ENCODE measurements at places on chromosomes 12 and 14.
A peak's percentile ranks its signal among the peaks of the same experiment; 100 is the strongest.

DNA sequence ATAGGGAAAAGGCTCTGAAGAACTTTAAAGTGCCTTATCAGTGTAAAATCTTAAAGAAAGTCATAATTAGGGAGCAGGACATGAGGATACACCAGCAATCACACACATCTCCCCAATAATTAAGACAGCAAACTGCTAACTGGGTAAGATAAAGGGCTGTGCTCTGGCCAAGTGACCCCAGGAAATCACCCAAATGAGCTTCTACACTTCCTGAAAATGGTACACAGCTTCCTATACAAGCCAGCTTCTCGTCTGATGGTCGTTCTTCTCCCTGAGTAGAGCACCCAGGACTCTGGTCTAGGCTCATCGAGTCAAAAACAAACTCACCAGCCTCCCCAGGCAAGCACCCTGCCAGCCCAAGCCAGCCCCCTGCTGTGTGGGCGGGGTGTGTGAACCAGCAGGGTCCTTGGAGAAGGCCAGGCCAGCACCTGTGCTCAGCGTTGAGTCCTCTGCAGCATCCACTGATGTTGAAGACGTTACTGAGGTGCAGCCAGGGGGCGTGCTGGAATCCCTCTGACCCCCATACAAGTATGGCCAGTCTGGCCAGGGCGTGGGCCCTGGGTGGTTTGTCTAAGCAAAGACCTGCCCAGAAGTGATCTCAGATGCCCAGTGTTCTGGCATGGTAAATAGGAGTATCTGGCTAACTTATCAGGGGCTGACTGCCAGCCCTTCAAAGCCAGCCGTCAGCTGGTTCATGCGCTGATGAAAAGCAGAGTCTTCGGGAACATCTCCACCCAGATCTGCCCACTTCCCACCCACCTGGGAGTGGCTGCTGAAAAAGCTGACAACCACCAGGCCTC lies 41.4 kb downstream of the ACTN1 start:
- no peak for DNase-seq

DNA sequence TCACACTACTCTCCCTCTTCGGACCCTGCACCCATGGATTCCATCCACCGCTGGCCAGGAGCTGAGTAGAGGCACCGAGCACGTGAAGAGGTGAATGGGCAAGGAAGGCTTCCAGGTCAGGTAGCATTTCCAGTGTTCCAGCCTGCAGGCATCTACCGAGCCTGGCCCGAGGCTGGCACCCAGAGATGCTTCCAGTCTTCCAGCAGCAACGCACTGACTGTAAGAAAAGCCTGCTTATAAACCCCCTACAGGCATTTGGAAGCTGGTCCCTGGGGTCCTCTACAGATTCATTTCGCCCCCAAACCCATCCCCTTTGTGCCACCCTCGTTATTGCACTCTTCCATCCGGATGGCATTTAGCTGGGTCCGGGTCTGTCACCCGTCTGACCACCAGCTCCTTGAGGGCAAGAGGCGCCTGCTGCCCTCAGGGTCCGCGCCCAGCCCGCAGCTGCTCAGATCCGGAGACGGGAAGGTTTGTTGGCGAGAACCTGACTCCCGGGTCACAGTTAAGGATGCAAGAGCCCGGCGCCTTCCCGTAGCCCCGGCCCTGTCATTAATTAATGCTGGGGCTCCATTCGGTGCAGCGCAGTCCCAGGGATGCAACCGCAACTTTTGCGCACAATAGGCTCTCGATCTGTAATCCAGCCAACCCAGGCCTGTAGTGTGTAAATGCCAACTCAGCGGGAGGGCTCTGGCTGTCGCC lies 614 bp upstream of the MARK3 start:
- DNase-seq: no peak

GRCh38 chr12:14937689-14938088 lies 648 bp downstream of the ERP27 start:
- DNase-seq: no peak

DNA sequence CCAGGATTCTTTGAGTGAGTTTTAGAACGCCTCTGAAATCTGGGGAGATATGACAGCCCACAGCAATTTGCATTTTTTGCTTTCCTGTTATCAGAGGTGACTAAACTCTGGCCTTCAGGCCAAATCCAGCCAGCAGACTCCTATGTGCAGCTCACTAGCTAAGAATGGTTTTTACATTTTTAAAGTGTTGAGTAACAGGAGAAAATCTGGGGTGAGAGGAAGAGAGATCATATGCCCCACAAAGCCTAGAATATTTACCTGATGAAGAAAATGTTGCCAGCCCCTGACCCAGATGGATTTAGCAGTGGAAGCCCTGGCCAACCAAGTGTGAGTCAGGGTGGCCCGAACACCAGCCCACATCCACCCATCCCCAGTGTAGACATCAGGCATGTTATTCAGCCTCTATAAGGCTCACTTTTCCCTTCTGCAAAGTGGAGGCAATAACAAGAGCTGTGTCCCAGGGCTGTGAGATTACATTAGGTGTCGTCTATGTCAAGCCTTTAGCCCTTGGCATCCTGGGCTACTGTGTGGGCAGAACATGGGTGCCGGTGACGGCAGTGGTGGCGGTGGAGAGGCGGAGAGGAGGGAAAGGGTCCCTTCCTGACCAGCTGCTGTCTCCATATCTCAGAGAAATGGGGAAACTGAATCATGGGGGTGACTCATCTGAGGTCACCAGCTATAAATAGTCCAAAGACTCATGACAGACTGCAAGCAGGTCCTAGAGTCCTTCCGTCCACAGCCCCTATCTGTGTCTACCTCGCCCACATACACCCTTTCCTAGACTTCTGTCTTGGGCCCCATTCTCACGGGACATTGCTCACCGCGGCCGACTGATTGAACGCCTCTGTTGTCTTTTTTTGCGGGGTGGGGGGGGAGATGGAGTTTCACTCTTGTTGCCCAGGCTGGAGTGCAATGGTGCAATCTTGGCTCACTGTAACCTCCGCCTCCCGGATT lies 32.6 kb upstream of the CD9 start:
- peak; percentile 59 for DNase-seq

DNA sequence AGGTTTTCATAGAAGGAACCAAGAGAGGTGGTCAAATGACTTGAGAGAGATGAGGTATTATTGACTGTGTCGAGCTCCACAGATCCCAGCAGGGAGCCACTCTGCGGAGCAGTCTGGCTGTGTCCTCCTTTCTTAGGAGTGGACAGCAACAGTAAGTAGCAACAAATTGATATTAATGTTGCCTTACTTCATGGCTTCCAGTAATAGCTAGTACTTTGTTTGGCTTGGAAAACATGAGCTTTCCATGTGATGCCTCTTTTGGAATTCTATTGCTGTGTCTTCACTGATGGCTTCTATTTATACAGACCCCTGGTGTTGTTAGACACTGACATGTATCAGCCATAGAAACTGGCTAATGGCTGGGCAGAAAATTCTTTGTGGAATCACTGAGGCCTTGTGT lies 531.2 kb upstream of the CCDC196 start:
- no peak for DNase-seq

DNA sequence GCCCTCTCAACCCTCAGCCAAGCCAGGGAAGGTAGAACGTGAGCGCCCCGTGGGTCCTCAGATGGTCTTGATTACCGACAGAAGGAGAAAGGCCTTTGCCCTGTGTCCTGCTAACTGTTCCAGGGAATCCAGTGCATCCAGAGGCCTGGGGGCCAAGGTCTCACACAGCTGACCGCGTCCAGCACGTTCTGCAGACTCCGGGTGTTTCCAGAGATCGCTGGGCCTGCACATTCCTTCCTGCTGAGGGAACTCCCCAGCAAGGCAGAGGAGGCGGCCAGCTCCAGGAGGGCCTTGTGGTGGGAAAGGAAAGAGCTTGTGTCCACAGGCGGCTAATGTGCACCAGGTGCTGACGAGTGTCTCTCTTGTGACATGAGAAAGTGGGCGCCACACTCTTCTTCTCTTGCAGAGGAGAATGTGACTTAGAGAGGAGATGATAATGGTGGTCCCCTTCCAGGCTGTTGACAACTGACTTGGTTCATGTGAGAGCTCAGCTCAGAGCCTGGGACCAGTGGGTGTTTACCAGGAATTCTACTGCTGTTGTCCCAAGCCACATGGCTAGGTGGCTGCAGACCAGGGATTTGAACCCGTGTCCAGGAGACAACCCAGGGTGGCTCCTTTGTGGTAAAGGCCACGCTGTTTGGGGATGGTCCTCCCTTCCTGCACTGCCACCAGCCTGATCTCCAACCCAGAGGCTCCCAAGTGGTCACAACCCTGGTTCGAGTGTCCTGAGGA lies 46.8 kb upstream of the DLK1 start:
- no peak for DNase-seq
